ENCODE measurements at places on chromosomes 11 and 22.

DNA sequence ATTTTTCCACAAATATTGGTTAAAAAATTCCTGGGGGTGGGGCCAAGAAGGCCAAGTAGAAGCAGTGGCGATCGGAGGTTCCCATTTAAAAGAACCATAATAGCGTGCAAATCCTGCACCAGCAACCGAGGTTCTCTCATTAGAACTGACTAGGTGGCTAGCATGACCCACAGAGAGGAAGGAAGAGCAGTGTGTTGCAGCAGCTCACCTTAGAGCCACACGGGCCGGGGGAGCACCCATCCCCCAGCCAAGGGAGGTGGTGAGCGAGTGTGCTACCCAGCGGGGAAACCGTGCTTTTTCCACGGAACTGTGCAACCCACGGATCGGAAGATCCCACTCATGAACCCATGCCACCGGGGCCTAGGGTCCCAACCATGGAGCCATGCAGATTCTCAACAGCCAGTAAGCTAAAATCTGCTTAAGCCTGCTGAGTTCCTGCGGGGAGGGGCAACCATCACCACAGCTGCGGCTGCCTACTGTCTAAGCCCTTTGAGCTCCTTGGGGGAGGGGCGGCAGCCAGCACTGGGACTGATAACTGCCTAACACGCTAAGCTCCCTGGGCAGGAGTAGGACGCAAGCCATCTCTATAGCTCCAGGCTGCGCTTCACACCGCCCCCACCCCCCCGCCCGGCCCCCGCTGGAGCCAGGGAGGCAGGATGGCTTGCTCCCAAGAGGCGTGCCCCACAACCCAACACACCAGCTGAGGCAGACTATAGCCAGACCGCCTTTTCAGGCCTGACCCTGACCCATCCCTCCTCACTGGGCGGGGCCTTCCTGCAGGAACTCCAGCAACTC is 21.0 kb upstream of the HTATIP2 start:
- peaks cover 39% of the 10 kb centered on the region for H3K27me3 ChIP-seq
- H3K4me3 ChIP-seq, result no peak overlapping the region
- no peak overlapping the region for H3K27ac ChIP-seq

DNA sequence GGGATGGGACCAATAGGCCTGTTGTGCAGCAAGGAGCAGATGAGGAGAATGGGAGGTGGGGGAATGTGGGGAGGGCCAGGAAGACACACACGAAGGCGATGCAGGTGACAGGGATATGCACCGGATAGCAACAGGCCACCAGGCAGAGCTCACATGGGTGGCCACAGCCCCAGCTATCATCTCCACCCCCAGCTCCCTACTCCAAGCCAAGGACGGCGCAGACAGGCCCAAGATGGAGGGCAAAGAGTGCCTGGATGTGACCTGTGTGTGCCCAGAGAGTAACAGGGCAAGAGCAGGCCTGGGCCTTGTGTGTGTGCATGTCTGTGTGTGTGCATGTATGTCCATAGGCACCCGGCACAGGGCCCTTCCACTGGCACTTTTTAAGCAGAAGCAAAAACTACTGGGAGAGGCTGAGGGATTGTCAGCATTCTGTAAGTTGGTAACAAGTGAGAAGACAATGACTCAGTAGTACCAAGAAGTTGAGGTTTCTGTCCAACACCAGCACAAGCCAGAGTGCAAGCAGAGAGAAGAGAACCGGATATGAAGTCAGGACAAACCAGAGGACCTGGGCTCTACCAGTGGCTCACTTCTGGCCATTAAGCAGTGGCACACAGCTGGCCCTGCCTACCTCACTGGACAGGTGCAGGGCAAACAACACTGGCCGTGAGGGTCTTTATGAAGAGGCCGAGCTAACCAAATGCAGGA is 36.4 kb downstream of the NRXN2 start:
- no peaks in the 10 kb centered on the region for H3K36me3 ChIP-seq
- no peaks in the 10 kb centered on the region for H3K27me3 ChIP-seq
- no peak overlapping the region for H3K4me3 ChIP-seq

DNA sequence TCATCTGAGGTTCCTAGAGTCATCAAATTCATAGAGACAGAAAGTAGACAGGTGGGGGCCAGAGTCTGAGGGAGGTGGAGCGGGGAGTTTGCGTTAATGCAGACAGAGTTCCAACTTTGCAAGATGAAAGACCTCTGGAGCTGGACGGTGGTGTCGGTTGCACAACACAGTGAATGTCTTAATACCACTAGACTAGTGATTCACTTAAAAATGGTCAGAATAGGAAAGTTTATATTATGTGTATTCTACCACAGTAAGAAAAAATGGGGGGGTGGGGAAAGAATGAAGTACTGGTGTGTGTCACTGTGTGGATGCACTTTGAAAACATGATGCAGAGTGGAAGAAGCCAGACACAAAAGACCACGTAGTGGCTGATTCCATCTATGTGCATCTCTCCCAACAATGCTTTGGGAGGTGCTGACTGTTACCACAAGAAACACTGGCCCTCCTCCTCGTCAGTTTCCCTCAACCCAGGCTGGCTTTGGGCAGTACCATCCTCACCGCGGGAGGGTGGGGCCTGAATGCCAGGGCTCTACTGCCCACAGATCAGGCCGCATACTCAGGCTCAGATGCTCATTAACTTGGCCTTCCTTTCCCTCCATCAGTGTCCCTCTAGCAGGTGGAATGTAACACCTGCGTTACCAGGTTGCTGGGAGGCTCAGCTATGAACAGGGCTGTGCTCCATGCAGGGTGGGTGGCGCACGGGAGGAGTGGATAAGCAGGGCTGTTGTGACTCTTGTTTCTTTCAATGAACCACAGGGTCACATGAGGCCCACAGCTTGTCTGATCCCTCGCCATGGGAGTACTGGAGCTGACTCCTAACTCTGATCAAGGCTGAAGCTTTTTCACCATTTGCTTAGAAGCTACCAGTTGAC is 297.0 kb downstream of the CTTN start:
- H3K4me3 ChIP-seq, result no peak overlapping the region
- no peak overlapping the region for H3K27ac ChIP-seq
- H3K27me3 ChIP-seq, result no peaks in the 10 kb centered on the region

DNA sequence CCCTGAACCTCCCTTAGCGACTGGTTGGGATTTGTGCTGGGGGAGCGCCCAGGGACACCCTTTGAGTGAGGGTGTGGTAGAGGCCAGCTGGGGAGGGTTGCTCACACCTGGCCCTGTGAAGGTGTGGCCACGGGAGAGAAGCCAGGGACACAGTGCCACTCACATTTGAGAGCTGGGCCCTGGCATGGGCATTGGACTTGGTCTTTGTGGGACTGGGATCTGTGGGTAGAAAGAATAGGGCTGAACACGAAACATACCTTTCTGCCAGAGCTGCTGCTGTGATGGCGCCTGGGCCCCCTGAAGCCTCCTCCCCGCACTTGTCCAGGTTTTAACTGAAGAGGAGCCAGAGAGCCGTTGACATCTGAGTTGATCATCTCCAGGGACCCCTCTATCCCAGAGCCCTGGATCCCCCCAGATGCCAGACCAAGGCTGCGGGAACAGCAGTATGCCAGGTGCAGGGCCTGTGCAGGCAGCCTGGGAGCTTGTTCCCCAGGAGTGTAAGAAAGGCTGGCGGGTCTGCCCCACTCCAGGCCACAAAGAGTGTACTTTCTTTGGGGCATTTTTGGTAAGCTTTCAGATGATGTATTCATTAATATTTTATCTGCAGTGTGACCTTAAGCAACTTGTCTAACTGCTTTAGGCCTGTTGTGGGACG is 284.1 kb downstream of the TBC1D22A start:
- H3K27ac ChIP-seq, result no peak overlapping the region
- no peaks in the 10 kb centered on the region for H3K36me3 ChIP-seq
- H3K4me3 ChIP-seq, result no peak overlapping the region
- H3K4me1 ChIP-seq, result no peaks in the 10 kb centered on the region
- no peaks in the 10 kb centered on the region for H3K27me3 ChIP-seq
- DNase-seq, result no peak

GRCh38 chr22:35681454-35682052 is 33.3 kb downstream of the APOL6 start:
- peaks cover 15% of the 10 kb centered on the region for H3K4me1 ChIP-seq
- H3K27me3 ChIP-seq, result no peaks in the 10 kb centered on the region
- H3K36me3 ChIP-seq, result no peaks in the 10 kb centered on the region
- DNase-seq, result no peak
- no peak overlapping the region for H3K4me3 ChIP-seq

DNA sequence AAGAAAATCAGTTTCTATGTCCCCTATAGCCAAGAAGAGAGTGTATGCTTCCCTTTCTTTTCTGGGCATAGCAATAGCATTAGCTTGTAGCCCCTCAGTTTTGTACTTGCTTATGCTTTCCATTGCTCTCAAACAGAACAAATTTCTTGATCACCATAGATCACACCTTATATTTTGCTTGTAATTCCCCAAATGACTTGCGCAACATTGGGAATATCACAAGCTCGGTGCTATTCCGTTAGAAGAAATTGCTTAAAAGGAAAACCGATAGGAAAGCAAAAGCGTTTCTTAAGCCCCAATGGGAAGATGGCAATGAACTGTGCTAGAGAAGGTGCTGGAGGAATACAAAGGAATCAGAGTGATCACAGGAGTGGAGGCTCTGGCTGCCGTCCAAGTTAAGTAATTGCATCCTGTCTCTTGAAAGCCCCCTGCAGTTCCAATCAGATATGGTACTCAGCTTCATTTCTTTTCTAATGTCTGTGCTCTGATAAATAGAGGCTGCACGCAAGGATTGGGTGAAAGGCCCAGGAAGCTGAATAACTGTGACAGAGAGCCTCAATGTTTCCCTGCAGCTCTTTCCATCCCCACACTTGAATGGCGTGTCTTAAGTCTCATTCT is 182.1 kb upstream of the KIRREL3 start:
- no peak overlapping the region for H3K4me3 ChIP-seq
- H3K36me3 ChIP-seq, result no peaks in the 10 kb centered on the region
- H3K27me3 ChIP-seq, result peaks cover 9% of the 10 kb centered on the region
- no peaks in the 10 kb centered on the region for H3K4me1 ChIP-seq
- no peak for DNase-seq
- H3K27ac ChIP-seq, result no peak overlapping the region

DNA sequence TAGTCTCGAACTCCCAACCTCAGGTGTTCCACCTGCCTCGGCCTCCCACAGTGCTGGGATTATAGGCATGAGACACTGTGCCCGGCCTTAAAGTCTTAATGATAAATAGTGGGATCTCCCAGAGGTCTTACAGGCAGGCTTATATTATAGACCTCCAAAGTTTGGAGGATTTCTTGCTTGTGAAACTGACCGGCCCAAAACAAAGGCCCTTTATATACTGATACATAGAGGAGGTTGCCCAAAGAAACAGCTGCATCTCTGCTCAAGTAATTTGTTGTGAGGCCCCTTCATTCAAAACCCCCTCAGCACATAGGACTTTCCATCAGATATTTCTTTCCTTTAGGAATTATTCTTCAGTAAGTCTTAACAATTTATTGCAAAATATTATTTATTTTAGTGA is 27.4 kb upstream of the RDX start:
- peaks cover 14% of the 10 kb centered on the region for H3K4me1 ChIP-seq
- no peaks in the 10 kb centered on the region for H3K36me3 ChIP-seq
- no peak overlapping the region for H3K4me3 ChIP-seq

DNA sequence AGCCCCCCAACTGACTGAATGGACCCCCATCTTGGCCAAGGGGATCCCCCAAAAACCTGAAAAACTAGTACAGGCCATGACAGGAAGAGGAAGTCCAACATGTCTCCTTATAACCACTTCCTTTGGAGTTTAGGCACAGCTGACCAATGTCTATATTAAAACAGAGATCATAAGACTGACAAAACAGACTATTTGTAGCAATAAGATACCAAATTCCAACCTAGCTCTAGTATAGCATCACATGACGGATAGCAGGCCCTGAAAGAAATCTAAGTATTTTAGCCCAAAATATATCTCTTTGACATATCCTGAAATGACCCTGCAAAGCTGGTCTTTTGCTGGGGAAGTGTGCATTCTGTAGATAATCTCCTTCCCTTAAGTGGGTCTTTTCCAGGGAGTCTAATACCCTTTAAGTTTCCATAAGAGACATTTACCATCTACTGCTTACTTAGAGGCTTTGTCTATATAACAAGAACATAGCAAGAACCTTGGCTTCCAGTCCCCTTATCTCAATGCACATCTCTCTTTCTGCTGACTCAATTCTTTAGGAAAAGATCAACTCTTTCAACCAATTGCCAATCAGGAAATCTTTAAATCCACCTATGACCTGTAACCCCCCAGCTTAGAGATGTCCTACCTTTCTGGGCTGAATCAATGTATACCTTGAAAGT is 34.9 kb upstream of the ACER3 start:
- DNase-seq, result no peak
- H3K4me1 ChIP-seq, result peaks cover 32% of the 10 kb centered on the region
- no peak overlapping the region for H3K27ac ChIP-seq

DNA sequence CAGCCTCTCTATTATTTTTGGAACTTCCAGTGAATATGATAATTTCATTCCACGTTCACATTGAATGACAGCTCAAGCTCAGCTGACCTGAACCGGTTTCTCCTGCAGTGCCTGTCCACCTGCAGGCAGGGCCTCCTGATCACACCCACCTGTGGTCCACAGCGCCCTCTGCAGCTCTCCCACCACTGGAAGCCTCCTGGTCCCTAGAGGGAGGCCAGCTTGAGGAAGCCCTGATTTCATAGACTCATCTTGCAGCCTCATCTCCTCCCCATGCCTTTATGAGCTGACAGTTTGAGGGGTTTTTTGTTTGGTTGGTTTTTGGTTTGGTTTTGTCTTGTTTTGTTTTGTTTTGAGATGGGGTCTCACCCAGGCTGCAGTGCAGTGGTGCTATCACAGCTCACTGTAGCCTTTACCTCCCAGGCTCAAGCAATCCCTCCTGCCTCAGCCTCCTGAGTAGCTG is 29.9 kb upstream of the MALAT1 start:
- H3K27me3 ChIP-seq, result no peaks in the 10 kb centered on the region
- H3K4me3 ChIP-seq, result no peak overlapping the region
- peak; percentile 68 for DNase-seq

- H3K36me3 ChIP-seq, result peaks cover 76% of the 10 kb centered on the region
- H3K27me3 ChIP-seq, result no peaks in the 10 kb centered on the region
- no peak for DNase-seq
- no peak overlapping the region for H3K27ac ChIP-seq
- no peak overlapping the region for H3K4me3 ChIP-seq
- peaks cover 18% of the 10 kb centered on the region for H3K4me1 ChIP-seq
Observed at GRCh38 chr11:65536412-65537295, 11.8 kb downstream of the SCYL1 start.

GRCh38 chr22:44718418-44718817 is 16.4 kb downstream of the PRR5 start:
- H3K27ac ChIP-seq, result no peak overlapping the region
- DNase-seq, result no peak
- no peaks in the 10 kb centered on the region for H3K36me3 ChIP-seq
- peaks cover 16% of the 10 kb centered on the region for H3K4me1 ChIP-seq

GRCh38 chr11:6625156-6625831 is 6.1 kb upstream of the TPP1 start:
- DNase-seq, result no peak
- no peak overlapping the region for H3K4me3 ChIP-seq
- H3K4me1 ChIP-seq, result no peaks in the 10 kb centered on the region
- no peaks in the 10 kb centered on the region for H3K27me3 ChIP-seq

DNA sequence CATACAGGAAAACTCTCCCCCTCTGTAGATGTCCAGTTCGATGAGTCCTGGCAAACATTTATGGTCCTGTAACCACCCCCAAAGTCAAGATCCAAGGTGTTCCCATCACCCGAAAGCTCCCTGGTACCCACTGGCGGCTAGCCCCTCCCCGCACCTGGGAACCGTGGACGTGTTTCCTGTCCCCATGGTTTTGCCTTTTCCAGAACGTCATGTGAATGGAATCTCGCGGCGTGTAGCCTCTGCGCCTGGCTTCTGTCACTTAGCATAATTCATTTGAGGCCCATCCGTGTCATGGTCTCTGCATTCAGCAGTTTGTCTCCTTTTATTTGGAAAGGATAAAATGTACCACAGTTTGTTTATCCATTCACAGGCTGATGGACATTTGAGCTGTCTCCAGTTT is 106.3 kb downstream of the KCNQ1 start:
- DNase-seq, result no peak
- no peak overlapping the region for H3K4me3 ChIP-seq
- H3K36me3 ChIP-seq, result no peaks in the 10 kb centered on the region
- H3K27me3 ChIP-seq, result no peaks in the 10 kb centered on the region
- no peak overlapping the region for H3K27ac ChIP-seq

Data from heart right ventricle (tissue), 16 donors.